ENCODE measurements at places on chromosomes 6 and 20. TPM values are rescaled to one million over a fixed set of nuclear protein-coding genes. Genes with fewer than 3 reads are reported as not detected.

The MLN gene
- not detected for total RNA-seq

The EIF6 gene
- total RNA-seq = 154 TPM

The RNF182 gene
- under 0.01 TPM for total RNA-seq

The DEFB132 gene
- not detected for total RNA-seq

The SLC4A11 gene
- 4.1 TPM for total RNA-seq

The TCP11 gene
- not detected for total RNA-seq

The CD2AP gene
- 32.2 TPM for total RNA-seq

The SYNJ2 gene
- 60.3 TPM for total RNA-seq
